ENCODE measurements at places on chromosomes 6 and 20.

DNA sequence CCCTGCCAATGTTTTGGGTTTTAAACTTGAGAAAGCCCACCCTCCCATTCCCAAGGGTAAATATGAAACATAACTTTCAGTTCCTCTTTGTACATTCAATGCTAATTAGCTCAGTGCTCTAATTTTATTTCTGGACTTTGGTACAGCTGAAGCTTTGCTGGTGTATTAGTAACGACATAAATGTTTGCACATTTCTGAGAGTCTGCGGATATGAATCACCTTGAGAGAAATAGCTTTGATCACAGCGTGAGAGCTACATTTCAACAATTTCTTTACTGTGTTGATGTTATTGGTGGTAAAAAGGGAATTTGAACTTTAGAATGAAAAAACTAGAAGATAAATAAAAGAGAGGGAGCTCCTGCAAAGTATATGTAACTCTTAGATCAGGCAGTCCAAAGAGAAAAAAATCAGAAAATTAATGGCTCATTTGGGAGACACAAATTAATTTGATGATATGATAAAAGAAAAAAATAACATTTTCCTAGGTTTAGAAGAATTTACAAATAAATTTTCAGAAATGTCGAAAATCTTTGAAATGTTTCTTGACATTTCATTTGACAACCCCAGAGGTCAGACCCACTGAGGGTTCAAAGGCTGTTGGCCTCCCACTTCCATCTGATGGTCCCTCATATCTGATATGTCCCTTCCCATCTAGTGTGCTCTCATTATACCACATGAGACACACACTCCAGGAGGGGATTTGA, 38.5 kb upstream of the CAP2 start:
- peak; percentile 39 for DNase-seq

DNA sequence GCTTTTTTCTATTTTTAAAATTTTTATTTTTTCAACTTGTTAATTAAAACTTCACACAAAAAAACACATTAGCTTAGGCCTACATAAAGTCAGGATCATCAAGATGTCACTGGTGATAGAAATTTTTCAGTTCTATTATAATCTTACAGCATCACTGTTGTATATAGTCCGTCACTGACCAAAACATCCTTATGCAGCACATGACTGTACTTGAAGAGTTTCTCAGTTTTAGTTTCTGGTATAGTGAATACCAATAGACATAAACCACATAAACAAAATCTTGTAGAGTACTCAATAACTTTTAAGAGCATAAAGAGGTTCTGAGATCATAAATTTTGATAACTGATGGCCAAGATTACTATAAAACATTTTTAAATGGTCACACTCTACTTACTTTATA, 71.8 kb downstream of the ASCC3 start:
- no peak for DNase-seq

GRCh38 chr20:48287021-48287494, 501.8 kb upstream of the SULF2 start:
- DNase-seq, result no peak

- no peak for DNase-seq
Observed at GRCh38 chr6:7976485-7977056, 66.0 kb upstream of the TXNDC5 start.

- DNase-seq, result no peak
Observed at GRCh38 chr6:75065523-75065922, 140.3 kb downstream of the COL12A1 start.

DNA sequence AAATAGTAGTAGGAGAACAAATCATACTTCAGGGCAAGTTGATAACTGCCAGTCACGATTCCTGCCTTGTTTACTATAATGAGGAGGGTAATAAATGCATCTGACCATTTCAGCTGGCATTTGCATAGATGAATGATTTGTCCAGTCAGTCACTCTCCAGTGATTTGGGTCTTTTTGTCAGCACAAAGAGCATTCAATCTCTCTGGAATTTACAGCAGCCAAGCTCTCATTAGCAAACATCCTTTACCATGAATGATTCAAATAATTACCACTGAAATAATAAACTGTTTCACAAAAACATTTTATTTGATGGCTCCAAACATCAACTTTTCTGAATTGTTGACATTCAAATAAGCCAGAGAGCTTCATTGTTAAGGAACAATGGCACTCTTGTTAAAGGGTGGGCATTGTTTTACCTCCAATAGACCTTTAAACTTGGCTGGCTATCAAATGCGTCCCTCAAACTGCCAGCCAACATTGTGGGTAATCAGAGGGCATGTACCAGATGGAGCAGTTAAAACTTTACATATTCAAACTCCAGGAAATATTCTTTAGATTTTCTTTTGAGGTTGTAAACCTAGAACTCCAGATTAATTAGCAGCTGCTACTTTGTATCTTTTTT, 30.0 kb upstream of the FBXL4 start:
- no peak for DNase-seq

- no peak for DNase-seq
Observed at GRCh38 chr6:44185953-44186634, 27.5 kb downstream of the CAPN11 start.

DNA sequence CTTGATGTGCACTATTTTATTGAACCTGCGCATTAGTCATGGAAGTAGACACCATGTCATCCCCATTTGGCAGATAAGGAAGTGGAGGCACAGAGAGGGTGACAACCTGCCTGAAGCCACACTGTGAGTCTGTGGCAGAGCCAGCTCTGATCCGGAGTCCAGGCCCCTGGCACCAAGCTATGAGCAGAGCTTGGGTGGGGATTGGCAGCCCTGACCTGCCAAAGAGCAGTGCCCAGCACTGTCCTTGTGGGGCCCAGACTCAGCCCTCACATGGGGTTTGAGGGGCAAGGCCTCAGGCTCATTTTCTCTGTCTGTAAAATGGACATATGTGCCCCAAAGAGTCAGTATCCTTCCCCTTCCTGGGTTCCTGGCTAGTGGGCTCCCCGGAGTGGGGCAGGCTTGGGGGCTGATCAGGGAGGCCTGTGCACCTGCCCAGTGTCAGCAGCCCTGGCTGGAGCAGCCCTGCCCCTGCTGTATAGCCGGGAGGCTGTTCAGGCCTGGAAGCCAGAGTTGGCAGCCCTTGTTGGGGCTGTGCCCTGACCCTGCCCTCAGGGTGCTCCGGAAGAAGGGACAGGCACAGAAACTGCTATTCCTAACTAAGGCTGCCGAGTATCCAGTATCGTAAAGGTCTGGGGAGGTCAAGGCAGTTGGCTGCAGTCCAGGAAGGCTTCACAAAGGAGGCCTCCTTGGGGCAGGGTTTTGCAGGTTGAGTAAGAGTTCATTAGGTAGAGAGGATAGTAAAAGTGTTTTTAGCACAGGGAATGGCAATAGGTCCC, 38.7 kb downstream of the TGM2 start:
- no peak for DNase-seq

DNA sequence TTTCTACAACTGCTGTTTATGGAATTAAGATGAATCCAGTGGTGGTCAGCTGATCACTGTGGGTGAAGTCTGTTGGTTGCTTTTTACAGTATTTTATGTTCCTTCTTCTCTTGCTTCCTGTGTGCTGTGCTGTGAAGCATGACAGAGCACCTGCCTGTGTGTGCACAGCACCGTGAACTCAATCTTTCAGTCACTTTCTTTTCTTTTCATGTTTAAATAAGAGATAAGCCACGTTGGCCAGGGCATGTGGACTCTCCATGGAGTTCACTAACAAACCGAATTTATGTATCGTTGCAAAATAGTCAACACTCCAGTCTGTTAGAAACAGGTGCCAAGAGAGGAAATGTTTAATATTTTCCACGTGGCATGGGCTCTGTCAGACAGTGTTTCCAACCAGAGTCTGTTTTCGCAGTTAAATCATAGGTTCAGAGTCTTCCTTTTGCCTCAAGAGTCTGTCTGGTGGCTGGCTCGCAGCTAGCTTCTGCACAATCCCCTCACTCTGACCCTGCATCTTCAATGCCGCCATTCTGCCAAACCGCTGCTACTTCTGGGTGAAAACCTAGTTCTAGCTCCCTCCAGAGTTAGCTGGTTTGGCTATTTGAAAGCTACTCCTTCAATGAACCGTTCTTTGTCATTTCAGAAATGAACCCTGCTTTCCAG, 73.2 kb downstream of the QRSL1 start:
- no peak for DNase-seq
